ENCODE measurements at places on chromosomes 7 and 10.

GRCh38 chr10:49240946-49241345 lies 52.8 kb upstream of the TMEM273 start:
- DNase-seq, result no peak

GRCh38 chr7:158537516-158537882 lies 50.1 kb downstream of the PTPRN2 start:
- DNase-seq, result no peak

DNA sequence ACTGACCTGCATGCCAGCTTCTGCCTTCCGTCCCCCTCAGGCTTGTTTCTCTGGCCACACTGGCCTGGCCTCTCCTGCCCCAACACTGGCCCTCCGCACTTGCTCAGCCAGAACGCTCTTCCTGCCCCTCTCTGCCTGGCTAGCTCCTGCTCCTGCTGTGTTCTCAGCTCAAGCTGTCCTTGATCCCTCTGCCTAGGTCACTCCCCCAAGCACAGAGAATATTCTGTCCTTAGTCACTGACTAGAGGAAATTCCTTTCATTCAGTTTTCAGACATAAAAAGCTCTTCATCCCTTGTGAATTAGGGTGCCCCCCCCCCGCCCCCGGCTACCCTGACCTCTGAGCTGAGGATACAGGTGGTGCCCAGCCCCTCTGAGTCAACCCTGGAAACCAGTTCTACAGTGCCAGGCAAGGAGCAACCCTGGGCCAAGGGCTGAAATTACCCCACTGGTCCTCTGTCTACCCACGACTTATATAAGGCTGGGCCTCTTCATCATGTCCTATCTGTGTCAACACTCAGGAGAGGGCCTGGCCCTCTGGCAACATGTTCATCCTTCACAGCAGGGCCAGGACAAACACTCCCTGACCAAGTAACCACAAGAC lies 6.6 kb upstream of the SGPL1 start:
- DNase-seq, result no peak

DNA sequence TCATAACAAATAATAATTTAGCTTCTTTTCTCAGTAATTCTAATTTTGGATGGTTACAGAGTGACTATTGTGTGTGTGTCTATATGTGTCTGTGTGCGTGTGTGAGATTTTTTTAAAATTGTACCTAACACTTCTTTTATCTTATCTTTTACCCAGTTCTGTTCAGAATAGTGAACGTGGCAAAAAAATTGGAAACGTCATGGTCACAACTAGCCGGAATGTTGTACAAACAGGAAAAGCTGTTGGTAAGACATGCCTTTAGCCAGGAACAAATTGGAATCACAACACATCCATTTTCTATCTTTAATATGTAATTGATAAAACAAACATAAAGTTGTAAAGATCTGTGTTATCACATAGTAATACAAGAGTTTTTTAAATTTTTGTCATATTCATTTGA lies 85.4 kb downstream of the AVL9 start:
- DNase-seq, result no peak

GRCh38 chr7:138665669-138666140 lies 35.5 kb downstream of the SVOPL start:
- DNase-seq, result no peak
